Retina (tissue), 1 donor: ENCODE measurements at places on chromosomes 1 and 21.

DNA sequence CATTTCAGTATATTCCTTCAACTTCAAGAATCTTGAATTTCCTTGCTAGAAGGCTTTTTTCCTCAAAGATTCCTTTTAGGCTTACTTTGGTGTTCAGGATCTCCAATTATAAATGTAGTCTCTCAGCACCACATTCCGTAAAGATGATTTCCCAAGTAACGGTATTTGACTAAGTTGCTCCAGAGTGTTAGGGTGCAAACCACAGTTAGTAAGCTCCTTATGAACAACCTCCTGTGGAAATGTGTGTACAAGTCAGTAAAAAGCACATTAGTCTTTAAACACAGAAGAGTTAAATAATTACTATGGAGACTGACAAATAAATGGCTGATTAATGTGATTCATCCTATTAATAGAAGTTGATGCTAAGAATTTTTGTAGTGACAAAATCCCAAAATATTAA lies 10.3 kb downstream of the DONSON start:
- no peak for DNase-seq

- DNase-seq = no peak
Measured at GRCh38 chr1:9008236-9008635, 18.0 kb downstream of the SLC2A7 start.

GRCh38 chr21:33053951-33054350 lies 16.0 kb upstream of the OLIG1 start:
- DNase-seq = no peak

DNA sequence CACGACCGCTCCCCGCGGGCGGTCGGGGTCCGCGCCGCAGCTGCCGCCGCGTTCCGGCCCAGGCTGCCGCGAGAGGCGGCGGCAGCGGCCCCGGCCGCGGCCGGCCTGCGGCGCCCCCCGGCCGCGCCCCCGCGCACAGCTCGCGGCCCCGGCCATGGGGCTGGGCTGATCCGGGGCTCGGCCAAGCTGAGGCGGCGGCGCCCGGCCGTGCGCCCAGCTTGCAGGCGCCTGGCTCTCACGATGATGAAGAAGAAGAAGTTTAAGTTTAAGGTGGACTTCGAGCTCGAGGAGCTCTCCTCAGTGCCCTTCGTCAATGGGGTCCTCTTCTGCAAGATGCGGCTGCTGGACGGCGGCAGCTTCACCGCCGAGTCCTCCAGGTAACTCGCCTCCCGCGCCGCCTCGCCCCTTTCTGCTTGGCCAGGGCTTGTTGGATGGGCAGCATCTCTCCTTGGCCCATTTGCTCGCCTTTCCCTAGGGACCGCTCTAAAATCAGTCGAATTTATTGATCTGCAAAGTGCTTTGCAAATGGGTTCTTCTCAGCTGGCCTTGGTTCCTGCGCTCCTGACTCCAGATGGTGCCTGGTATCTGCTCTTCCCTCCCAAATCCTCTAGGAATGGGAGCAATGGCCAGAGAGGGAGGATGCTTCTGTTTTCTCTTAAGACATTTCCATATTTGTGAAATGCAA lies 431 bp downstream of the EEIG2 start:
- peak; percentile 89 for DNase-seq

GRCh38 chr1:17143760-17144159 lies 24.5 kb upstream of the PADI2 start:
- DNase-seq = no peak

DNA sequence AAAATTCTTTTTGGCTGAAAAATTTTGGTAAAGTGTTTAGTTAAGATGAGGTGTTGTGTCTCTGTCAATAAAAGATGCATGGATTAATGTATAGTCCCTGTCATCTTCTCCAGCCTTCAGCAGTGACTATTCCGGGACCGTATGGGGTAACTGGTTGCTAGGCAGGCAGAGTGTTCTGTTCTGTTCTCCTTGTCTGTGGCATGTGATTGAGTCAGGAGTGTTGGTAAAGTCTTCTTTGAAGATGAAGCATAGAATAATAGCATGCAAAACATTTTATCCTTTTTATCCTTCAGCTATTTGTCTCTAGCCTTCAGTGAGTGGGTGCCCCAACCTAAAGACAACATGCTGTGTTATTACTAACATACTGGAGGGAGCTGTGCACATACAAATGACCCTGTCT lies 74.6 kb downstream of the RGL1 start:
- no peak for DNase-seq

- no peak for DNase-seq
Measured at GRCh38 chr1:156050376-156050775, 3.2 kb downstream of the UBQLN4 start.

GRCh38 chr1:55611123-55611522 lies 396.0 kb upstream of the USP24 start:
- no peak for DNase-seq

DNA sequence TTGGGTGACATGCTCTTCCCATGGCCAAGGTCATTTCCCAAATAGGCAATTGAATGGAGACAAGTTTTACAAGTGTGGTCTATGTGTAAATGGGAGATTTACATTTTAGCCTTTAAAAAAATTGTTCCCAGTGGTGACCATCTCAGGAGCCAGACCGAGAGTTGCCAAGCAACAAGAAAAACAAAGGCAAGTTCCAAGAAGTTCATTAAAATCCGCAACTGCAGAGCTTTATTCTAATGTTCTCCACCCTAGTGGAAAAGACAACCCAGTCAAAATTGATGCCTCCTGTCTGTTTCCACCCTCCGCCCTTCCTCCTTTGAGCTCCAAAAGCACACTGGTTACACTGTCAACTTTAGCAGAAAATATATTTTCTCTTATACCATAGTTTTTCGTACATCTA lies 33.2 kb upstream of the CD55 start:
- DNase-seq = no peak

GRCh38 chr1:59422921-59423575 lies 126.2 kb downstream of the FGGY start:
- DNase-seq = no peak

DNA sequence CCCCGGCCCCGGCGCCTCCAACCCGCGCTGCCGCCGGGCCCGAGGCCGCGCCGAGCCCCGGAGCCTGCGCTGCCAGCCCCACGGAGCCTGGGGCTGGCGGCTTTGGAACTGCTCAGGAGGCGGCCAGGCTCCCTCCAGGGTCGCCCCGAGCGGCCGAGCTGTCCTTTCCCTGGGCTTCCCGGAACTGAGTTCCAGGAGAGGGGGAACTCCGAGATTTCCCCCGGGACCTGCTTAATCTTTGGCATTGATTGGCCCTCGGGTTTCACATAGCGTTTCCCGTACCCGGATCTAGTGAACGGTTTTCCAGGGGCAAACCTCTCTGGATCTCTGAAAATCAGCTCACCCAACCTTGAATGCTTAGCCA lies 504 bp downstream of the H6PD start:
- peak; percentile 64 for DNase-seq

- no peak for DNase-seq
Measured at GRCh38 chr1:21594935-21595897, 73.9 kb downstream of the RAP1GAP start.

DNA sequence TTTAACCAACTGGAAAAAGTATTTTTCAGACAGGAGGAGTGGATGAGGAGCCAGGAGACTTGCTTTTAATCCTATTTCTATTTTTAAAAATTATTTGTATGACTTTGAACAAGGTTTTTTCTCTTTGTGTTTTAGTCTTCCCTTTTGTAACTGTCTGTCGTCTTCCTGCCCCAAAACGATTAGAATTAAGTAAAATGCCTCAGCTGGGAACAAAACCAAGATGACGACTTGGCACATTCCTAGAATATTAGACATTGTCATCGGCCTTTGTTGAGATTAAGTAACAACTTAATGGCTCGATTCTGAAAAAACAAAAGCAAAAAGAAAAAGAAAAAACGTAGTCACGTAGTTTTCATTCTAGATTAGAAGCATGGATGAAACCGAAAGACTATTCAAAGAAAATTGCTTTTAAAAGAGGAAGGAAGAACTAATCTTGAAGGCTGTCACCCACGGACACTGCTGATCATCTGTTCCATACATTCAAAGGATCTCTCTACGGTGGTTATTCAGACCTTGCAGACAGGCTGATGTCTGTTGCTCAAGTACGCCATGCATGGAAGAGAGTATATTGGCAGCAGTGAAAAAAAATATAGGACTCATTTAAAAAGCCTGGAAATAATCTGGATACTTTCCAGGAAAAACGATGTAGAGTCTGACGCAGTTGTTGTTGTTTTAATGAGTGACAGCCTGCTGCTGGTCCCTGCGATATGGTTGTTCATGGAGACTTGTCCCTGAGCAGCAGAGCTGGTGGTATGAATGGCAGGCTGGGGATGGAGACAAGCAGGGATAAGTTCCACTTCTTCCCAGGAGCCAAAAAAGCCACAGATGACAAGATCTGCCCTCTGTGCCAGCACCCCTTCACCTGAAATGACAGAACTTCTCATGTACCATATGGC lies 16.8 kb downstream of the GNG4 start:
- DNase-seq = no peak

GRCh38 chr1:172654535-172654934 lies 4.4 kb upstream of the FASLG start:
- no peak for DNase-seq

- no peak for DNase-seq
Measured at GRCh38 chr1:232377494-232377770, 252.5 kb downstream of the SIPA1L2 start.

- no peak for DNase-seq
Measured at GRCh38 chr1:230064283-230064682, 2.8 kb upstream of the GALNT2 start.

GRCh38 chr1:87084244-87084836 lies 169.9 kb downstream of the HS2ST1 start:
- peak; percentile 11 for DNase-seq

- no peak for DNase-seq
Measured at GRCh38 chr1:229454056-229454455, 20.2 kb upstream of the ACTA1 start.

DNA sequence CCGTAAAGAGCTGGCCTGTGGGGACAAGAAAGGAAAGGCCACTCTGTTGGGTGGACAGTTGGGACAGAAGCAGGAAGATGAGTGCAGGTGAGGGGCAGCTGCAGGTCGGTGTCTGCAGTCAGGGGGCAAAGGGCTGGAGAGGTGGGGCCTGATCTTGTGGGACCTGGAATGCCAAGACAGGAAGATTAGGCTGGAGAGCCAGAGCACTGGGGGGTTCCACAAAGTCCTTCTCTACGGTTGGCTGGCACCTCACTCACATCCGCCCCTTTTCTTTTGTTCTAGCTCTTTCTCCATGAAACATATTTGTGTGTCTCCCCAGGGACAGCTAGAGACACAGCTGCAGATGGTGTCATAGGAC lies 404.1 kb downstream of the PTPRU start:
- no peak for DNase-seq

DNA sequence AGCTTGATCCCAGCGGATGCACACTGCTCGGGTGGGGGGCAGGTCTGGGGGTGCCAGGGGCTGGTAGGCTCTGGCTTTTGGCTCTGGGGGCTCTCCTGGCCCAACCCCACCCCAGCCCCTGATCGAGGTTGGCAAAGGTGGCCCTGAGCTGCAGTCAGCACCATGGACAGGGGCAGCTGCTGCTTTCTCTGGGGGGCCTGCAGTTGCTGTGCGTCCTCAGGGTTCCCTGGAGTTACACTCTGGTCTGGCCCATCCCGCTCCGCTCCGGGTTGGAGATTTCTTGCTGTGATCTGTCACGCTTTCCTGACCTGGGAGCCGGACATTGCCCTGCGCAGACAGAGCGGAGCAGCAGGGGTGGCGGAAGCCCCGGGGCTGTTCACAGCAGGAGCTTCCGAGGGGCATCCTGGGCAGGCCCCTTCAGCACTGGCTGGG lies 8.0 kb upstream of the PLCH2 start:
- peak; percentile 62 for DNase-seq

GRCh38 chr1:48543854-48544253 lies 71.8 kb upstream of the SPATA6 start:
- DNase-seq = no peak

DNA sequence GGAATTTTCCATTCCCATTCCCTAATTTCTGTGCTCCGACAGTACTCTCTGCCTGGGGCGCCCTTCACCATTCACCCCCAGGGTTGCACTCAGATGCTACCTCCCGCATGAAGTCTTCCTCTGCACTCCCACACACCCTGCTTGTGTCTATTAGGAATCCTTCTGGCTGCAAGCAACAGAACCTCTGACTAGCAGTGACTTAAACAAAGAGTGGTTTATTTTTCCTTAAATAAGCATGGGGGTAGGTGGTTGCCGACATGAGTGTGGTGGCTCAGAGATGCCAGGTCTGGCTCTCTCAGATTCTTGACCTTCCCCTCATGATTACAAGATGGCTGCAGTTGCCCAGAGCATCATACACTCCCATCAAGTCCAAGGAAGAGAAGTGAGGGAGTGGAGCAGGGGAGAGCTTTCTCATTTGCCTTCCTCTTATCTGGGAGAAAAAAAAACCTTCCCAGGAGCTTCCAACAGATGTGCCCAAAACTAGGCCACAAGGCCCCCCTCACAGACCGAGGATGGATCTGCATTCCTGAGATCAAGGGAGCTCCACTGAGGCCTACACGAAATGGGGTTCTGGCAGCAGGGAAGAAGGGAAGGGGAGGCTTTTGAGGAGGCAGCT lies 49.6 kb upstream of the LBR start:
- DNase-seq = no peak

DNA sequence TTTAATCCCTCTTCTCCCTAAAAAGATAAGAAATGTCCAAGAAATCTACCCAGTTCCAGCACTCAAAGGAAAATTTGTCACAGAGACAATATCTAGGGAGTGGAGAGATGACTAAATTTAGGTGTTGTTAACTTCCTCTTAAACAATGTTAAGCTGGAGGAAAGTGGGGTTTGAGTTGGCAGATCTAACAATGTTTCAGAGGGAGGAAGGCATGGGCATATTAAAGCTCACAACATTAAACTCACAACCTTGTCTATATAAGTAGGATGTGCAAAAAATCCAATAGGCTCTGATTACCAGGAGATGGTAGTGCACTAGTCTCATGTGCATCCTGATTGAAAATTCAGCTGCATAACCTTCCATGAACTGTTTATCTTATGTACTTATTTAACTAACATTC lies 190.1 kb downstream of the BARHL2 start:
- no peak for DNase-seq

- no peak for DNase-seq
Measured at GRCh38 chr1:113040718-113041412, 32.1 kb upstream of the LRIG2 start.

GRCh38 chr1:30966690-30967369 lies 58.3 kb upstream of the SDC3 start:
- DNase-seq = no peak

DNA sequence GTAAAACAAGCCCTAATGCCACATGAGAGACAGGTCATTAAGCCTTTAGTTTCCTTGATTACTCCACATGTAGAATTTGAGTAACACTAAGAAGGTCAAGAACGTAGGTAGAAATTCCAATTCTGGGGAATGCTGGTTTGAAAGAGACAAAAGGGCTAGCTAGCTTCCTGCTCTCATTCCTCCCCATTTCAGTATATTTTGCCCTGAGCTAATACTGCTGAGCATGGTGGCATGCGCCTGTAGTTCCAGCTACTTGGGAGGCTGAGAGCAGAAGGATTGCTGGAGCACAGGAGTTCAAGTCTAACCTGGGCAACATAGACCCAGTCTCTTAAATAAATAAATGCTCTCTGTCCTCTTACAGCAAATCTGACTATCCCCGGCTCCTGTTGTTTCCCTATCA lies 12.8 kb downstream of the PRDX6 start:
- DNase-seq = no peak

- DNase-seq = no peak
Measured at GRCh38 chr21:44052071-44052829, 40.1 kb downstream of the TRAPPC10 start.
